ENCODE measurements at places on chromosomes 4 and X.

GRCh38 chr4:37073226-37073840, 171.2 kb upstream of the NWD2 start:
- no peak for DNase-seq

DNA sequence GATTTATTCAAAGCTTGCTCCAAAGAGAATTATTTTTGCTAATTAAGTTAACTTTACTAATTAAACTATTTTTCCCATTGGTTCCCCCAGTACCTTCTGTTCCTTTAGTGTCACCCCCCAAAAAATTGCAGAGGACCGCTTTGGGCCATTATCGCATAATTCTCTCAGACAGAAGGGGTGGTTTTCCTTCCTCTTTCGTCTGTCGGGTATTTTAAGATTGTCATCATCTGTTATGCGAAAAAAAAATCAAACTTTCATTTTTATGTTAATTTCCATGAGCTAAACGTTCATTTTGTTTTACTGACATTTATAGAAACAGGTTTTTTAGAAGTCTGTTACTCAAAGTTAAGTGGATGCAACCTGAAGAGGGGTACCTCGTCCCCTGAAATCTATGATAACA, 76.2 kb upstream of the DDX3X start:
- no peak for DNase-seq

- DNase-seq, result no peak
Measured at GRCh38 chr4:138451276-138451663, 209.1 kb upstream of the SLC7A11 start.

DNA sequence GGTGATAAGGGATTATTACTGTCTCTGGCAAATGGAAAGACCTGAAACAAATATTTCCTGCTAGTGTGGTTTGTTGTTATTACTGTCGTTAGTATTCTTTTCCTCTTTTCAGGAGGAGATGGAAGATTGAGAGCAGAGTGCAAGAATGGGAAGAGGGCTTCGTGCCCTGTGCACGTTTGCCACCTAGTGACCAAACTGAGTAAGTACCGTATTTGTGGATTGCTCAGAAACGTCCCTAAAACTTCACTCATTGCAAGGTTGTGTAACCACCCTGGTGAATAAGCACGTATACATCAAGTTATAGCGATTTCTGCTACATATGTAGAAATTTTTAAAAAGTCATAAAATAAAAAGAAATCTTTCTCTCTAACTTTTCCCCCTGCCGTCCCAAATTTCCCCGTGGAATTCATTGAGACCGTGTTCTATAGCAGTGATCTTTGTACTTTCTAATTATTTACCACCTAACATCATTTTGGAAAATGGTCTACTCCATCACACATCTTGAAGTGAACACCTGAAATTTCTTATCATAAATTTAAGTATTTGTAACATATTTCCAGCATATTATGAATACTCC, 24.3 kb downstream of the LINC00632 start:
- no peak for DNase-seq

DNA sequence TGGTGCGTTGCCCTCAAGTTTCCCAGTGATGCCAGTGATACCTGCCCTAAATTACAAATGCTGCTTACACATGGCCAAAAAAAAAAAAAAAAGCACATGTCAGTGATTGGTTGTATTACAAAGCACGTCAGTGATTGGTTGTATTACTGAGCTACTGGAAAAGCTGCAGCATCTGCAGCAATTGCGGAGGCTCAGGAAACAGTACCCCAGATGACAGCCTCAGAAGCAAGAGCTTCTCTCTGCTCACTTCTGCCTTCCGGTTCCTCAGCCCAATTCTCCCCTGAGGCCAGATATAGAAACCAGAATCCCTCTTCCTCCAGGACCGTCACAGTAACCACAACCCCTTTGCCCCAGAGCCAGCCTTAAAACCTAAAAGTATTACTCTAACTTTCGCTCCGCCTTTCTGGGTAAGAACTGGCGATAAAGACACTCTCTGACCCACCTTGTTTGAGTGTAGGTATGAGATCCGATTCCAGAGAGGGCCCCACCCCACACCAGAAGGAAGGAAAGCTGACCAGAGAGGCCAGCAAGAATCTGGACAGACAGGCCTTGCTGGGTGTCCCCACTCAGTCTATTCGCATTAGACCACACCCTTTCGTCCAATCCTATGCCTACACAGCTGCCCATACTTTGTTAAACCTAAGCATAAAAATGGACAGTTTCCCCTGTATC, 85.0 kb upstream of the SORBS2 start:
- DNase-seq, result no peak

DNA sequence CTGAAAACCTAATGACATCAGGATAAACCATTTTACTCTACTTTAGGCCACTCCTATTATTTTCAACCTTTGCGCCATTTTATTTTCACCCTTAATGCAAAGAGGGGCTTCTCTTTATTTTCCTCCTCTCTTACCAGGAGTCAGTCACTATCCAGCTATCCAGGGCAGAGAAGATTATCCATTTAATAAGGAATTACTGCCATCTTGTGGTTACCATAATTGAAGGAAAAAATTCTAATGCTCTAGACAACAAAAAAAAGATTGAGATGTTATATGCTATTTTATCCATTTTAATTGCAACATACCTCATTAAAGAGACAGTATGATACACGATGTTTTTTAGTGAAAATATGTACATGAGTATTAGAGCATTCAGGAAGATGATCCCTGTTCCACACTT, 514.5 kb upstream of the FAM241A start:
- DNase-seq, result no peak

- no peak for DNase-seq
Measured at GRCh38 chr4:94115687-94116086, 92.0 kb upstream of the SMARCAD1 start.

DNA sequence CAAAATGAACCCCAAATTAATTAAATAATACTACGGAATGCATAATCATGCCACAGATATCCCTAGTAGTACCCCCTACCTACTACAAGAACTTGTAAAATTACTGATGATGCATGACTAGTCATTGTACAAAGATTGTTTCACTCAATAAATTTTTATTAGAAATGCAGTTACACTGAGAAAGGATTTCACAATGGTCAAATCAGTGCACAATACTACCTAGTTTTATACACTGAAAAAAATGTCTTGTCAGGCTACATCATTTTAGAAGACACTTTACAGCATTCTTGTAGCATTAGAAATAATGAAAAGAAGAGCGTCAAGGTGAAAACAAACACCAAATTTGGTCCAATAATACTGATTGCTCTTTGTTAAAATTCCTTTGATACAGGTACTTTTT, 178.8 kb downstream of the GPM6A start:
- DNase-seq, result no peak

DNA sequence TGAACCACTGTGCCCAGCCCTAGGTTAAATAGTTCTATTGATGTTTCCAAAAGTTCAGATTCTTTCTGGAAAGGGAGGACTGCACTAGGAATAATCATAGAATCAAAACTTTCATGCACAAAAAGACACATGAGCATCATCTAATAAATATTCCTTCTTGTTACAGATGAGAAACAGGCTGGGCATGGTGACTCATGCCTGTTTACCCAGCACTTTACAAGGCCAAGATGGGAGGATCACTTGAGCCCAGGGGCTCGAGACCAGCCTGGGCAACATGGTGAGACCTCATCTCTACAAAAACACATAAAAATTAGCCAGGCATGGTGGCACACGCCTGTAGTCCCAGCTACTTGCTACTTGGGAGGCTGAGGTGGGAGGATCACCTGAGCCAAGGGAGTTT, 27.7 kb downstream of the LARP7 start:
- no peak for DNase-seq

GRCh38 chrX:150544222-150544787, 24.1 kb upstream of the MTM1 start:
- DNase-seq, result no peak

DNA sequence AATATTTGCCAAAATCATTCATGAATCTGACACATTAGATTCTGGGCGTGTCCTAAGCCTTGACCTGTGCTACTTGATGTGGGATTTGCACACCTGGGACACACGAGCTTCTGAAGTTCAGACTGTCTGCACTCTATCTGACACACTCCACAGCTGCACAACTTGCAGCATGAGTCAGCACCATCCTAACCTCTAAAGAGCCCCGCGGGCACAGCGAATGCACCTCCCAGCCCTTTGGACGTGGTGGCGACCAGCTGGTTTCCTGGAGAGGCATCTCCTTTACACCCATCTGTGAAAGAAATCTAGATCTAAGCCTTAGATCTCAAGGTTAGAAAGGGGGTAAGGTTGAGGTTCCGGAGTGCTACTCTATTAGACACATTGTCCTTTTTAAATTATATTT, 69.2 kb downstream of the SORBS2 start:
- DNase-seq, result no peak

DNA sequence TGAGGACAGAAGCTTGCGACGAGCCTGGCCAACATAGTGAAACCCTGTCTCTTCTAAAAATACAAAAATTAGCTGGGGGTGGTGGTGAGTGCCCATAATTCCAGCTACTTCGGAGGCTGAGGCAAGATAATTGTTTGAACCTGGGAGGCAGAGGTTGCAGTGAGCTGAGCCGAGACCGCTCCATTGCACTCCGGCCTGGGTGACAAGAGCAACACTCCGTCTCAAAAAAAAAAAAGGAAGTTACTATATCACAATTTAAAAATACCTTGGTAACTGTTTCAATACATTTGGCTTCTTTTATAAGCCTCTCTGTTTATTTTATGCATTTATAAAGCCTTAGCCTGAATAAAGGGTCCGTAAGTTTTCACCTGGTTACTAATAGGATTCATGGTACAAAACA, 46.6 kb upstream of the CHRNA9 start:
- DNase-seq, result no peak

DNA sequence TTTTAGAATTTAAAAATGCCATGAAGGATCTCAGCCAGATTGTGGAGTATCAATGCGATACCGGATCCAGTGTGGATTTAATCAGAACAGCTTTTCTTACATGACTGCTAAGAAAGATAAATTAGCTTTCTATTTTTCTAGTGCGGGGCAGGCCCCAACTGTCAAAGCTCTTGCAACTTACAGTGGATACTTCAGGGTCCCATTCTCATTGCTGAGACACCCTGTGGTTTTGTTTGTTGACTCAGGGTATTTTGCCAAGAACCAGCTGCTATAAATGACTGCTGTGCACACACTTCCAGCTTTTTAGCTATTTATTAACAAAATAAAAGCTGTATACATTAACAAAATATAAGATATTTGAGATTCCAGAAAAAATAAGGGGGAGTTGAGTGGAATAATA, 166.4 kb downstream of the DCLK2 start:
- no peak for DNase-seq

GRCh38 chr4:182835006-182835740, 82.0 kb downstream of the DCTD start:
- DNase-seq, result no peak

Data from effector memory CD8-positive, alpha-beta T cell (primary cell).